ENCODE measurements at places on chromosomes 3 and 15.

DNA sequence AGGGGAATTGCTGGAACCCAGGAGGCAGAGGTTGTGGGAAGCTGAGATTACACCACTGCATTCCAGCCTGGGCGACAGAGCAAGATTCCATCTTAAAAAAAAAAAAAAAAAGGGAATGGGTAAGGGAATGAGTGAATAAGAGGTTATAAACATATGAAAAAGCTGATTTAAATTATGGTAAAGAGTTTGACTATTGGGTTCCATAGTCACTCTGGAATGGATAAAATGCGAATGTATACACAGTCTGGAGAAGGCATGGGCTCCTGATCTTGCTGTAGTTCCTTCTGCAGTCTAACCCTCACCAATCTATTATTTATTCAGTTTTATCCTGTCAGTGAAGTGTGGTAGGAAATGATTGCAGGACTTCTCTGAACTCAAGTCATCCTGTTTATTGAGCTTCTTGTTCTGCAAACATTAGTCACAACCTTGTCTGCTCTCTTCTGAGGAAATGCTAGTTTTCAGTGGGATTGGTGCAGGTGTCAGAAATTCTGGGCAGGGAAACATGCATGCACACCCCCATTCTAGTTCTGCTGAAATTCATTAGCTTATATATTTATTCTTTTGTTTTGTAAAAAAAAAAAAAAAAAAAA lies 190.9 kb upstream of the CFAP20DC start:
- peak; percentile 44 for DNase-seq

GRCh38 chr15:25062551-25063430 lies 108.0 kb downstream of the SNRPN start:
- no peak for DNase-seq

DNA sequence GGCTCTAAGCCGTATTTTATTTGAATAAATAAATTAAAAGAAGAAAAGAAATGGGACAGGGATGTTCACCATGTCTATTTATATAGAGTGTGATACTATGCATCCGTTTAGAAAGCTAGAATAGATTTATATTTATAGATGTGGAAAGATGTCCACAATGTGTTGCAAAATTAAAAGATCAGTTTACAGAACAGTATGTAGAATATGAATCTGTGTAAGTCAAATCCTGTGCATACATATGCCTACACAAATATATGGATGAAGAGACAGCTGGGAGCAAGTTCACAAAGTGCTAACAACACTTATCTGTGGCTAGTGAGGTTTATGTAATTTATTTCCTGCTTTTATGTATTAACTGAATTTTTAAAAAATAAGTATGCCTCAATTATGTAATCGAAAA lies 25.4 kb upstream of the SLMAP start:
- no peak for DNase-seq

- DNase-seq = no peak
These were observed 6.7 kb downstream of the ZDHHC3 start for GRCh38 chr3:44969154-44969827.

GRCh38 chr15:63818629-63819028 lies 15.1 kb downstream of the HERC1 start:
- DNase-seq = no peak

GRCh38 chr3:195007151-195007550 lies 263.8 kb downstream of the XXYLT1 start:
- no peak for DNase-seq

GRCh38 chr3:176683382-176683781 lies 513.9 kb downstream of the TBL1XR1 start:
- DNase-seq = no peak

DNA sequence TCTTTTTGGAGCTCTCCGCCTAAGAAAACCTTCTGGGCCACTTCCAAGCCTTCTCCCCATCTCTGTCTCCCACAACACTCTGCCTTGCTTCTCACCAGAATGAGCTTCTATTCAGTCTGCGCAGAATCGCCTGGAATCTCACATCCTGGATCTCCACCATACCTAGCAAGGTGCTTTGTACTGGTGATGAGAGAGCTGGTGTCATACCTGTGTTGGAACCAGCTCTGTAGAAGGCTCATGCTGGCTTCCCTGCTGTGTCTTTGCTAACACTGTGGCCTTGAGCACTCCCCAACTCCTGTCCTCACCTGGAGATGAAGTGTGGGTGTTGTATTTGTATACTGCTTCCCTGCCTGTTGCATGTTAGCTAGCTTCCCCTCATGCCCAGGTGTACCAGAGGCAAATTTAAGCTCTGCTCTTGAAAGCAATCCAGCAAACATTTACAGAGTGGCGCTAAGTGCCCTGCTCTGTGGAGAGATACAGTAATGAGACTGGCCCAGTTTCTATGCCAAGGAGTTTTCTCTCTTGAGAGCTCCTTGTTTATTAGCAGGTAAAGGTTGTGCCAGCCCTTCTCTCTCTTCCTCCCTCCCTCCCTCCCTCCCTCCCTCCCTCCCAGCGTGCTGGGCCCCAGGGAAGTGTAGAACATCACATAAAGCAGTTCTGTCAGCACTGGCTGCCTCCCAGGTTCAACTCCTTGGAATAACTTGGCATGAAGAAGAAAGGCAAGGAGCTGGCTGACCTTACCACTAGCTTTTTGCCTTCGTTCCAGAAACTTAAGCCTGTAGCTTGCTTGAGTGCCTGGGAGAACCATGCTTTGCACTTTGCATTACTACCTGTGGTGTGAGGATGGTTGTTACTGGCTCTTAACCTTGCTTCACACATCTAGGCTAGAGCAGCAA lies 54.9 kb downstream of the TRIM71 start:
- peak; percentile 51 for DNase-seq

DNA sequence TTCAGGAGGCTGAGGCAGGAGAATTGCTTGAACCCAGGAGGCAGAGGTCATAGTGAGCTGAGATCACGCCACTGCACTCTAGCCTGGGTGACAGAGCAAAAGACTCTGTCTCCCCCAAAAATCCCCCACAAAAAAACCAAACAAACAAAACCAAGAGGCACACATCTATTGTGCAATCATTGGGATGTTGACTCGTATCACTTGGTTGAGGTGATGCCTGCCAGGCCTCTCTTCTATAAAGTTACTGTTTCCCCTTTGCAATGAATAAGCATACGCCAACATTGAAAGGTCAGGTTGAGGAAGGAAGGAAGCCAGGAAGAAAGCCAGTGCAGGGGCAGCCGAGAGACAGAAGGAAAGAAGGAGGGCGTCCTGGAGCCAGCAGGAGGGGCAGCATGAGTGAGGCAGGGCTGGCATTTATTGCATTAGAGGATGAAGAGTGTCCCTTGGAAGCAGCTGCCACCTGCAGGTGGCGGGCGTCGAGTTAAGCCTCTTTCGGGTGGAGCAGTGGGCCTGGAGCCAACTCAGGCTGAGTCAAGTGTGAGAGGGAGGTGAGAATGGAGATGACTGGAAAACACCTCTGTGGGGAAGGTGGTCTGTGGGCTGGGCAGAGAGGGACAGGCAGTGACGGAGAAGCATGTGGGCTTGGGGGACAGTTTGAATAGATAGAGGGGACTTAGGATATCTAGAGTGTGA lies 8.3 kb upstream of the CSPG4 start:
- DNase-seq = no peak

DNA sequence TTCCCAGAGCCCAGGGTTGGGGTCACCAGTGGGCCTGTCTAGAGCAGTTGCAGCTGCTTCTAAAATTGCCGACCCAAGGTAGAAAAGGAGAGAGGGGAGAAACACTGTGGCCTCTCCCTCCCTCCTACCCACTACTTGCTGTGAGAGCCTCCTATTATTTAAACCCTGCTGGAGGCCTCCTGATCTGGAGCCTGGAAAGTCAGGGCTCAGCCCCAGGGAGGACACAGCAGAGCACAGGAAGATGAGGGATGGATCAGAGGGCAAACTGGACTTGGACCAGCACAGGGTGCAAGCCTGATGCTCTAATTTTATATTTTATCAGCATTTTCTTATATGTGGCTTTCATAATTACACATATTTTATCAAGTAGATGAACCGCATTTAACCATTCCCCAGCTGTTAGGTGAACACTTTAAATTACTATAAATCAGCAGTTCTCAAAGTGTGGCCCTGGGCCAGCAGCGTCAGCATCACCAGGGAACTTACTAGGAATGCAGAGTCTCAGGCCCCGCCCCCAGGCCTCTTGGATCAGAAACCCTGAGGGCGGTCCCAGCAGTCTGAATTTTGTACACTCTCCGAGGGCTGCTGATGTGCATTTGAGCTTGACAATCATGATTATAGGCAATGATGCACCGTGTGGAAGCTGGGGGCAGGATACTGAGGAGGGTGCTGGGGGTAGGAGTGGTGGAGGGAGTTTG lies 26.7 kb downstream of the SMAD3 start:
- no peak for DNase-seq

GRCh38 chr15:78225783-78226541 lies 8.4 kb downstream of the ACSBG1 start:
- DNase-seq = no peak

- peak; percentile 19 for DNase-seq
These were observed 4.2 kb downstream of the LRRC2 start for GRCh38 chr3:46561951-46562350.

GRCh38 chr15:94083467-94084052 lies 147.8 kb upstream of the MCTP2 start:
- DNase-seq = peak; percentile 99

GRCh38 chr3:79339846-79340245 lies 428.0 kb downstream of the ROBO1 start:
- no peak for DNase-seq

- DNase-seq = peak; percentile 59
These were observed 5.2 kb downstream of the POLR2H start for GRCh38 chr3:184366619-184367289.

- peak; percentile 81 for DNase-seq
These were observed at the start of gene TASOR for GRCh38 chr3:56683122-56683817. TSS of gene TASOR (minus strand) at chr3:56683265. CDS start at chr3:56683006, 259 bp downstream.

DNA sequence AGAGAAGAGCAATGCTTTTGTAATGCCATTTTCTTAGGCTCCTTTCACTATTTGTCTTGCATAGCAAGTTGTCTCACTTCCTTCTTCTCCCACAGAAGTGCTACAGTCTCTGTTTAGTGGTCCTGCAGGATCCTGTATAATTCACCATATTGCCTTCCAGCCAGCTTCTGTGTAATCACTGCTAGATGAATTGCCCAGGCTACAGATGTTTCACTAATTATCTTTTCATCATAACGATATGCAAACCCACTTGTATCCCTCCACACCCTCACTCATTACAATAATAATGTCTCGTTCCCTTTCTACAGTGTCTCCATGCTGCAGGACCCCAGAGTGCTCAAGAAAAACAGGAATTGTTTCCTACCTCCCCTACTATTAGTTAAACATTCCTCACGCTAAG lies 402.9 kb downstream of the TBL1XR1 start:
- DNase-seq = no peak

DNA sequence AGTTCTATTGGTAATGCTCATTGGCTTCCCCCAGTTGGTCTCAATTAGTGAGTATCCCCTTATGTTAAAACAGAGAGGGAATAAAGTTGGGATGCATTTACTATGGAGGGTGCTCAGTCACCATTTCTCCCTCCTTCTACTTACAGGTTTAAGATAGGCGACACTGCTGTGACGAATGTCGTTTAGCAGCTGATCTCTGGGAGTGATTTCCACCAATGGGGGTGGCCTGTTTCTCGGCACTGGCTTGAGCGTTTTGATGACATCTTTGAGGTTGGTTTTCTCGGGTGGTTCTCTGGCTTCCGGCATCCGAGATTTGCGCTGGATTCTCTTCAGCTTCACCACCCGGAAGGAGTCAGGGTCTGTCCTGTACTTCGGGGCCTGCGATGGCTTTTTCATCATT lies 3.8 kb downstream of the LMOD3 start:
- DNase-seq = no peak

Measured in fibroblast of upper back skin (primary cell).